ENCODE measurements at places on chromosomes 5 and 9.

GRCh38 chr9:13113751-13114150 lies 165.7 kb downstream of the MPDZ start:
- DNase-seq, result no peak

DNA sequence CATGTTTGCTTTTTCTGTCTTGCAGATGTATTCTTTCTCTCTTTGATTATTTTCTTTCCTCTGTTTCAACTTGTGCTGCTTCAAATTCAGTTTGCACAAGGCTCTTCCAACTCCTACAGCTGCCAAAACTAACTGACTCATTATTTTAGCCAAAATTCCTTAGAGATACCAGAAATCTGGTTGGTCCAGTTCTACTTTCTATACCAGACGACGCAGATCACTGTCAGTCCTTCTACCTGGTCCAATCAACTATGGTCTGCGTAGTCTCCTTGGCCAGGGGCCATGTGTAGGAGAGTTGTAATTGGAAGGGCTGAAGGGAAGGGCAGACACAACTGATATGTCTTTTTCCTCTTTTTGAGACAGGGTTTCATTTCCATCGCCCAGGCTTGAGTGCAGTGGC lies 51.9 kb upstream of the JAK2 start:
- DNase-seq, result no peak

- DNase-seq, result no peak
These were observed 21.7 kb downstream of the LHX6 start for GRCh38 chr9:122207096-122207495.

DNA sequence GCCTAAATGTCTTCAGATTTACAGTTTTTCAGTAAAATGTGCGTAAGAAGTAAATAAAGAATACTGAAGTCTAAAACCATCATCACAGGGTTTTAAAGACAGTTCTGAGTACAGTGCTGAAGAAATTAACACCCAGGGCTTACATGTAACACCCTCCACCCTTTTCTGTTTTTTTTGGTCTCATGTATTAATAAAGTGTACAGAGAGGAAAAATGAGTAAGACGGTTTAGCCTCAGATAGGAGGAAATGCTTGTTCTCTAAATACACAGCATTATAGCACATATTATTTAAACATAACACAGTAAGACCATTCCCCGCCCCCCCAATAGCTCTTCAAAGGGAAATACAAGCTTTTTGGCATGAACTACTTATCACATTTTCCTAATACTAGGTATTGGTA lies 119.3 kb downstream of the CHSY3 start:
- no peak for DNase-seq

- no peak for DNase-seq
These were observed 87.7 kb downstream of the ANGPTL2 start for GRCh38 chr9:127034691-127035090.

- no peak for DNase-seq
These were observed 13.3 kb downstream of the PDGFRB start for GRCh38 chr5:150142185-150142958.

DNA sequence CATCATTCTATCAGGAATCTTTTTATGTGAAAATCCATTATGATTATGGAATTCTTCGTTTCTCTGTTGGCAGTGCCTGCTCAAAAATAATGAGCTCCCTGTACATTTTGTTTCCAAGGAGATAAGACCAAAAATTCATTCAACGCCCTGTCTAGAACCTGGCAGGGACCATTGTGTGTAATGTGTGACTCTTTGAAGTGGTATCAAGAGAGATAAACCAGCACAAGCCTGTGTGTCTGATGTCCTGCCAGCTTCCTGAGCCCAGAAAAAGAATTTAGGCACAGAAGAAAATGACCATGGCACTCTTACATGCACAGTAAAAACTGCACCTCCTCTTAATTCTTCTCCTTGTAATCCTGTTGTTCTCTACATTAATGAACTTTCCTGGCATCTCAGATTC lies 177.4 kb downstream of the SAXO1 start:
- peak; percentile 16 for DNase-seq

- DNase-seq, result no peak
These were observed 27.4 kb downstream of the IRX2 start for GRCh38 chr5:2724031-2724581.

GRCh38 chr9:120941046-120941770 lies 14.6 kb upstream of the TRAF1 start:
- no peak for DNase-seq

GRCh38 chr5:134345996-134346395 lies 21.0 kb downstream of the CDKL3 start:
- DNase-seq, result no peak

DNA sequence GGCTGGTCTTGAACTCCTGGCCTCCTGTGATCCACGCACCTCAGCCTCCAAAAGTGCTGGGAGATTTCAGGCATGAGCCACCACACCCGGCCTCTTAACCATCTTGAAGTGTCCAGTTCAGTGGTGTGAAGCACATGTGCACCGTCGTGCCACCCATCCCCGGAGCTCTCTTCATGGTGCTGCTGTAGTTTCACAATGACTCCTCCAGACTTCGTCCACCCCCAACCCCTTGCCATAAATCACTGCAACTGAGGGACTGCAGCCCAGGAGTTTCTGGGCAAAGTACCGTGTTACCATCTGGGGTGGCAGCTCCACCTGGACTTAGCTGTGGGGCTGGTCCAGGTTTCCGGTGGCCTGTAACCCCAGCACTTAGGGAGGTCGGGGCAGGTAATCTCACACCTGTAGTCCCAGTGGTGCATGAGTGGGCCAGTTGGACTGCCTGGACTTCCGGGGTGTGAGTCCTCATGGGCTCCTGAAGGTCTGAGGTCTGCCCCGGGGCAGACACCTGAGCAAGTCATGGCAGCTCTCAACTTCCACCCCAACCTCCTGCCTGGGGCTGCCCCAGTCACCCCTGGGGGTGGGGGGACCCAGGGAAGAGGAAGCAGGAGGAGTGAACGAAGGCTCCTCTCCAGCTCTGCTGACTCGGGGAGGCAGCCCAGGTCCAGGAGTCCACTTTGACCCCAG lies 6.6 kb upstream of the N4BP3 start:
- DNase-seq, result no peak

All from posterior cingulate gyrus (tissue), 11 donors.